ENCODE measurements at places on chromosomes 2 and 18.
A peak's percentile ranks its signal among the peaks of the same experiment; 100 is the strongest.

DNA sequence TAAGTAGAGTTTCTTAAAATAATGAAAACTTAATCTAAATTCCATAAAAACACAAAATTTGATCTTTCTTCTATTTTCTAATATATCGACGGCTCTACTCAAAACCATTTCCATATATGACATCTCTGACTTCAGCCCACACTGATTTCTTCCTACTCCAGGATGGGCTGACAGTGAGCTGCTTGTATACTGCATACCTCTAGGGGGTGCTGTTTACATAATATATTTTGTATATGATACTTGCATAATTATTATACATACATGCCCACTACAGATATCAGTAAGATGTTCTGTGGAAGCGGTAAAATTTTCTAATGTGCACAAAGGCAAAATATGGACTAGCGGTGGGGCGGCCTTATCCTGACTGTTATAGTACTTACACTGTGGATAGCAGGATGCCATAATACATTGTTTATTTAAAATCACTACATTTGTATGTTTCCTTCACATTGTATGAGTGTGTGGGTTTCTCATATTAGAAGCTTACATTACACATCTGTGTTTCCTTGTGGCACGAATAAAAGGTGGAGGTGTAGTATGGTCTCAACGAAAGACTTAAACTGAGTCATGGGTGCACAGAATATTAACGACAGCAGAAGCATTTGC, 66.1 kb upstream of the NXPH2 start:
- no peak for DNase-seq

- DNase-seq = no peak
Observed at GRCh38 chr2:146262606-146263005, 1582.2 kb upstream of the ACVR2A start.

- DNase-seq = no peak
Observed at GRCh38 chr2:37873229-37873628, 51.9 kb upstream of the RMDN2 start.

DNA sequence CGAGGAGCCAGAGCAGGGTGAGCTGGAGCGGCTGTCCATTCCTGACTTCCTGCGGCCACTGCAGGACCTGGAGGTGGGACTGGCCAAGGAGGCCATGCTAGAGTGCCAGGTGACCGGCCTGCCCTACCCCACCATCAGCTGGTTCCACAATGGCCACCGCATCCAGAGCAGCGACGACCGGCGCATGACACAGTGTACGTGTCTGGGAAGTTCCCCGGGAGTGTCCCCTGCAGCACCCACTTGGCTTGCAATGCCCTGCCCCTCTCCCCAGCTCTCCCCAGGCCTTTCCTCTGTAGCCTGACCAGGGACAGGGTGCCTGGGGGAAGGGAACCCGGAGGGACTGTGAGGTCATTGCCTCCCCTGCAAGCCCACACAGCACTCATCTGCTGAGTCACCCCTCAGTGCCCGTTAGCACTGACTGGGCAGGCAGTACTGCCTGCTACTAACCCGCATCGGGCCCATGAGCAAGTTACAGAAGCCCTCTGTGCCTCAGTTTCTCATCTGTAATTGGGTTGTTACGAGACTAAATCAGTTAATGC, 29.4 kb upstream of the GMPPA start:
- DNase-seq = no peak

GRCh38 chr18:11654736-11655605, 34.1 kb upstream of the GNAL start:
- DNase-seq = peak; percentile 73

- no peak for DNase-seq
Observed at GRCh38 chr2:54000524-54000923, 29.7 kb upstream of the PSME4 start.

- DNase-seq = no peak
Observed at GRCh38 chr2:12903272-12903671, 186.5 kb downstream of the TRIB2 start.

DNA sequence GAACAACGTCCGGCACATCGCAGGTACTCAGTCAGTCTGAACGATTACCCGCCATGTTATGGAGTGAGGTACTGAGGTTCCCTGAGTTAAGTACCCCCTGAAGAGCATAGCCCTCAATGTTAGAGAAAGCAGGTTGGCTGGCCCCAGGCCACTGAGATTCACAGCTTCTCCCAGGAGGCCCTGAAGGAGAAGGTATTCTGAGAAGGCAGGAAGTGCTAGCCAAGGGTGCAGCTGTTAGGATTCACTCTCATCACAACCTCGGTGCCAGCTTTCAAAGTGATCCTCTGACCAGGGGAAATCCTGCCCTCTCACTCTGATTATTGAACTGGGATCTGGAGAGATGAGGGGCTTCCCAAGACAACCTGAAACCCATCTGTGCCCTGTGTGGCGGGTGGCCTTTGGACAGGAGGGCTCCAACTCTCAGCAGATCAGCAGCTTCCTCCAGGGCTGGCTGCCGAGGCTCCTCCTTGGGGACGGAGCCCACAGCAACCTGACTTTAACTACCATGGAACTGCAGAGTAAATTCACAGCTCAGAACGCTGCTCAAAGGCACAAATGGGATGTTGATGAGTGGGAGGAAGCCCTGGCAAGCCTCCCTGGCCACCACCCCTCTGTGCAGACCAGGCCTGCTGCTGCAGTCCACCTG, 7.8 kb downstream of the EHD3 start:
- DNase-seq = peak; percentile 45

DNA sequence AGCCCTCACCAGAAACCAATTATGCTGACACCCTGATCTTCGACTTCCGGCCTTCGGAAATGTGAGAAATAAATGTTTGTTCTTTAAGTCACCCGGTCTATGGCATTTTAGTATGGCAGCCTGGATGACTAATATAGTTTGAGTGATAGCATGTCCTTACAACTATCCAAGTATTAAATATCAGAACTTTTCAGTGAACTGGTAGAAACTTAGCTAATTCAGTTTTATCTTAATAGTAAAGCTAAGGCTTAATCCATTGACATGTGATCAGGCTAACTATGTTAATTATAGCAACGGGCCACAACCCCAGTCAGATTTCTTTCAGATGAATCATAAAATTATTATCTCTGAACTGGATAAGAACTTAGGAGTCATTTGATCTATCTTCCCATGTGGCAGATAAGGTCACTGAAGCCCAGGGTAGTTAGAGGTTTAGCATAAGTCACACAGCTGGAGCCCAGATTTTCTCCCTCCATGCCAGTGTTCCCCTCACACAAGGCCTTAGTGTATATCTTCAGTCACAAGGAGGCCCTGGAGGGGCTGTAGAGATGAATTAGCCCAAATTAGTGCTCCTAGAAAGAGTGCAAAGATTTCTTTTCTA, 40.7 kb upstream of the UPP2 start:
- DNase-seq = no peak

- no peak for DNase-seq
Observed at GRCh38 chr18:39462436-39462835, 1896.8 kb upstream of the CELF4 start.

- DNase-seq = no peak
Observed at GRCh38 chr18:23235860-23236259, 100.6 kb downstream of the CABLES1 start.

Data from right forelimb (tissue), 1 donor.